ENCODE measurements at places on chromosomes 5 and 9. TPM values are rescaled to one million over a fixed set of nuclear protein-coding genes. Genes with fewer than 3 reads are reported as not detected.

DNA sequence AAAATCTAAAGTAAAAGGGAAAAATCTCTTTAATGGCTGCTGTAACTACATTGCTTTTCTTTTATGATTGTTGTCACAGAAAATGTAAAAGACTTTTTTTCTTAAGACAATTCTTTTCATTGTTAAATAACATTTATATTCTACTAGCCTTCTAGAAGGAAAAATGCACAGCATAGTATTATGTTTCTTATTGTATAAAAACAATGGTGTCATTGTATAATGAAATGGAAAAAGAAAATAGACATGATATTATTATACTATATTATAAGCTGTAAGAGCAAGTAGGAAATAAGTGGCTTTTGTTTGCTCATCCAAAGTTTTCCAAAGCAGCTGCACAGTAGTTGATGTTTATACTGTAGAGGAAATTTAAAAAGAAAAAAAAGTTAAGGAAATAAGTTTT lies 1021.7 kb downstream of the EFNA5 start:
- H3K36me3 ChIP-seq, result no peaks in the 10 kb centered on the region
- no peaks in the 10 kb centered on the region for H3K4me1 ChIP-seq
- no peaks in the 10 kb centered on the region for H3K27me3 ChIP-seq
- no peak overlapping the region for H3K27ac ChIP-seq
- no peak for DNase-seq
- no peak overlapping the region for H3K4me3 ChIP-seq

DNA sequence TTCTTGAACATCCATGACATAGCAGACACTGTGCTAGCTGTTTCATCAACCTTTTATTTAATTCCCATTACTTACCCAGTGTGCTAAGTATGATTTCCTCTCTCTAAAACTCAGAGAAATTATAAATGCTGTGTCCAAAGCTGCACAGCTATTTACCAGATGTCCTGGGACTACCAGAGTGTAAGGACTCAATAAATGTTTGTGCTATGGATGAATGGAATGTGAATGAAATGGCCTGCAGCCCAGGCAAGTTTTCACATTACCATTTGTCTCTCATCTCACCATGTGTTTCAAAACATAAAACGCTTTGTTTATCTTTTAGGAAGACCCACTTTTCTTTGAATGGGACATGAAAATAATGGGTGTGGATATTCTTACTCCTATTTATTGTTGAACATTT lies 96.2 kb downstream of the ARHGEF28 start:
- no peak for DNase-seq
- H3K27me3 ChIP-seq, result peaks cover 24% of the 10 kb centered on the region
- H3K4me3 ChIP-seq, result no peak overlapping the region
- H3K36me3 ChIP-seq, result no peaks in the 10 kb centered on the region

GRCh38 chr9:33939924-33940874 lies 108.5 kb downstream of the UBAP2 start:
- no peaks in the 10 kb centered on the region for H3K27me3 ChIP-seq
- no peak overlapping the region for H3K27ac ChIP-seq
- no peak for DNase-seq
- H3K4me3 ChIP-seq, result no peak overlapping the region

GRCh38 chr5:68190619-68191018 lies 24.9 kb upstream of the PIK3R1 start:
- H3K27me3 ChIP-seq, result no peaks in the 10 kb centered on the region
- no peak for DNase-seq
- peaks cover 9% of the 10 kb centered on the region for H3K4me1 ChIP-seq
- H3K27ac ChIP-seq, result no peak overlapping the region
- H3K36me3 ChIP-seq, result no peaks in the 10 kb centered on the region

- no peak overlapping the region for H3K27ac ChIP-seq
- no peak for DNase-seq
- no peaks in the 10 kb centered on the region for H3K36me3 ChIP-seq
- H3K27me3 ChIP-seq, result no peaks in the 10 kb centered on the region
These were observed 279.1 kb upstream of the CDH12 start for GRCh38 chr5:23132231-23132630.

- peak within 1 kb of the TSS; percentile 75 for H3K27ac ChIP-seq
- peaks cover 40% of the 10 kb centered on the region for H3K4me1 ChIP-seq
- no peaks in the 10 kb centered on the region for H3K36me3 ChIP-seq
- peak within 1 kb of the TSS; percentile 80 for H3K4me3 ChIP-seq
- DNase-seq, result peak; percentile 83
These were observed at the start of gene KCNN2 for GRCh38 chr5:114361724-114362196. TSS of gene KCNN2 (plus strand) at chr5:114362070. CDS start at chr5:114362140, 70 bp downstream.

DNA sequence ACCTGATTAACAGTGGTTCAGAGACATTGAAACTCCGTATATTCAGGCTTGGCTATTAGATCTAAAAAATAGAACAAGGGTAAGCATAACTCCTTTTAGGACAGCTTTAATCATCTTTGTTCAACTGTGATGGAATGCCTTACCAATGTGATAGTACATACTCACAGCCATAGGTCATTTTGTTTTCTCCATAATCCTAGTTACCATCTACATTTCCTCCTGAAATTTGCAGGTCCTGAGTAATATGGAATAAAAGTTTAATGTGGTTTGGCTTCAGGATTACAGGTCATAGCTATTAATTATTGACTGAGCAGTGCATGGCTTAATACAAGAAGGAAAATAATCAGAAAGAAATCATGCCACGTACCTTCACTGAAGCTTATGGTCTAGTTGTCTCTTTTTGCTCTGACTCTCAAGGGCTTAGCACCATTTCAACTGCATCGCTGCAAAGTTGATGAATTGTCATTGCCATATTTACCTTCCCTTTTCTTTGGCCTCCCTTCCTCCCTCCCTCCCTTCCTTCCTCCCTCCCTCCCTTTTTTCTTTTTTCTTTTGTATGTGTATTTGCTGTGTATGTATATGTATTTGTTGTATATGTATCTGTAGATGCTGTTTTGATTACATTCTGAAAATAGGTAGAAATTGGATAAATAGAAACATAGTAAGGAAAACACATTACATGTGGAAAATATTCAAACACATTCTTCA lies 250.9 kb upstream of the ZNF608 start:
- DNase-seq, result no peak
- no peak overlapping the region for H3K4me3 ChIP-seq
- no peaks in the 10 kb centered on the region for H3K4me1 ChIP-seq
- H3K27me3 ChIP-seq, result no peaks in the 10 kb centered on the region
- H3K27ac ChIP-seq, result no peak overlapping the region

- DNase-seq, result no peak
- no peak overlapping the region for H3K27ac ChIP-seq
- no peak overlapping the region for H3K4me3 ChIP-seq
- H3K36me3 ChIP-seq, result no peaks in the 10 kb centered on the region
- no peaks in the 10 kb centered on the region for H3K27me3 ChIP-seq
These were observed 1116.7 kb upstream of the SEMA6A start for GRCh38 chr5:117691081-117691870.

DNA sequence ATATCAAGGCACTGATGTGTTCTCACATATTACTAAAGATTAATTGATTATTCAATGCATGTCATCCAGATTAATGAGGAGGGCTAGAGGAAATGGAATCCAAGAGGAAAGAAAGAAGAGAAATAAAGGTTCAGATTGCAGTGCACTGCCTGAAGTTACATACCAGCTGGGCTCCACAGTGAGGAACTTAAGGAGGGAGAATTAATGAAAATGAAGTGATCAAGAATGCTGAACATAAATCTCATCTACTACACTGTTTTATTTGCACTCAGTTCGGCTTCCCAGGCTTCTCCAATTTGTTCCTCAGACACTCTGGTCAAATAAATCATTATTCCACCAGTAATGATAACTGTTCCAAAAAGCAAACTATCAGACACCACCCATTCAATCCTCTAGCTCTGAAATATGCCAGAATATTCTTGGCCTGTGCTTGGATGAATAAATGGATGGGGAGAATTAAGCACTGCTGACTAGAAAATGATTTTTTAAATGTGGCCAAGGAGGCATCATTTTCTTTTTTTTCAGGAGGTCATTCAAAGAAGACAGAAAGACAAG lies 88.6 kb upstream of the FBN2 start:
- no peaks in the 10 kb centered on the region for H3K36me3 ChIP-seq
- H3K27me3 ChIP-seq, result no peaks in the 10 kb centered on the region
- no peak for DNase-seq
- H3K4me3 ChIP-seq, result no peak overlapping the region

The PCSK5 gene
- total RNA-seq, result 5.6 TPM

The AK1 gene
- total RNA-seq, result 844 TPM

Measured in left ventricle myocardium inferior (tissue), 1 donor.